CD4-positive, alpha-beta memory T cell (primary cell): ENCODE measurements at places on chromosomes 1 and 21. TPM values are rescaled to one million over a fixed set of nuclear protein-coding genes. Genes with fewer than 3 reads are reported as not detected.

The KTI12 gene
- total RNA-seq, result 15.6 TPM

The ADAM30 gene
- total RNA-seq, result not detected

The PAQR6 gene
- 1.9 TPM for total RNA-seq

DNA sequence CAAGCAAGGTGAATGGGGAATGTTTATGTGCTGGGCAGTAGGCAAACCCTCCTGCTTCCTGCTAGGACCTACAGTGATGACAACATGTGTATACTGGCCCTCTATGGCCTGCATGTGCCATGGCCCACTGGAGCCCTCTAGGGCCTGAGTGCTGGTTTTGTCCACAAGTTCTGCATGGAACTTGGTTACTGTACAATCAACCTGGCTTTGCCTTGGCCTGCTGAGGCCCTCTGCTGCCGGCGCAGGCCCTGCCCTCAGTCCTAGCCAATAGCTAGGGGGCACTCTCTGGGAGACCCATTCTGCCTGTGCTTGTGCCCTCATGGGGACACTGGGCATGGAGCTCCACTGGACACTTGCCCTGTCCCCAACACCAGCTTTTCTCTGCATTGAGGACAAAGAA is 138.6 kb upstream of the NGF start:
- no peaks in the 10 kb centered on the region for H3K36me3 ChIP-seq
- H3K4me3 ChIP-seq, result no peak overlapping the region
- DNase-seq, result no peak
- H3K27ac ChIP-seq, result no peak overlapping the region
- no peaks in the 10 kb centered on the region for H3K27me3 ChIP-seq
- no peaks in the 10 kb centered on the region for H3K4me1 ChIP-seq

GRCh38 chr1:23023174-23023845 is 4.0 kb downstream of the KDM1A start:
- H3K36me3 ChIP-seq, result no peaks in the 10 kb centered on the region
- H3K4me1 ChIP-seq, result peaks cover 27% of the 10 kb centered on the region
- no peak for DNase-seq
- H3K27ac ChIP-seq, result no peak overlapping the region

DNA sequence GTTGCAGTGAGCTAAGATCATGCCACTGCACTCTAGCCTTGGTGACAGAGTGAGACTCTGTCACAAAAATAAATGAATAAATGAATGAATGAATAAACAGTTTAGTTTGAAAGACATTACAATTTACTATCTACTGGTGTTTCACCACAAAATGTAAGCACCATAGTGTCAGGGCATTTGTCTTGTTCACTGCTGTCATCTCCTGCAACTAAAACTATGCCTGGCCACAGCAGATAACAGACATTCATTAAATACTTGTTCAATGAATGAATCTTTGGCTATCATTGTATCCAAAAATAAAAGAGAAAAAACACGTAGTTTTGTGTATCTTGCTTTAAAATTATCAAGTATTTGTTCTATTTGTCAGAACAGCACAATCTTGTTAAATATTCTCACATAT is 32.5 kb downstream of the SASS6 start:
- no peaks in the 10 kb centered on the region for H3K4me1 ChIP-seq
- no peak overlapping the region for H3K4me3 ChIP-seq
- DNase-seq, result no peak
- H3K27ac ChIP-seq, result no peak overlapping the region
- peaks cover 9% of the 10 kb centered on the region for H3K36me3 ChIP-seq

DNA sequence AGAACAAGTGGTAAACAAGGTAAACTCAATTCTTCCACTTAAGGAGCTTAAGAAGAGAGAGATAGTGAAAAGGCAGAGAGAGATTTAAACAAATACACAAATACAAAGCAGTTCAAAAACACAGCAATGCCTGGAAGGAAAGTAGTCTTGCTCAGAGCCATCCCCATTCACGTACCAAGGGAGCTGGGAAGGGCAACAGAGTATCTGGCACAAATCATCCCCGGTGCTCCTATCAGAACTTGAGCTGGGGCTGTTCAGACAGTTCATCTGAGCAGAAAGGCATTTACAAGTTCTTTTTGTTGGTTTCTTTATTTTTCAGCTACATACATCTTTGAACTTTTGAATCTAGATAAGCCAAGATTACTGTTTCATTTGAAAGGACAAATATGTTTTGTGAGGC is 233.9 kb downstream of the KCNH1 start:
- H3K4me3 ChIP-seq, result no peak overlapping the region
- no peak for DNase-seq
- H3K27ac ChIP-seq, result no peak overlapping the region
- no peaks in the 10 kb centered on the region for H3K4me1 ChIP-seq
